ENCODE measurements at places on chromosomes 6 and 20.

DNA sequence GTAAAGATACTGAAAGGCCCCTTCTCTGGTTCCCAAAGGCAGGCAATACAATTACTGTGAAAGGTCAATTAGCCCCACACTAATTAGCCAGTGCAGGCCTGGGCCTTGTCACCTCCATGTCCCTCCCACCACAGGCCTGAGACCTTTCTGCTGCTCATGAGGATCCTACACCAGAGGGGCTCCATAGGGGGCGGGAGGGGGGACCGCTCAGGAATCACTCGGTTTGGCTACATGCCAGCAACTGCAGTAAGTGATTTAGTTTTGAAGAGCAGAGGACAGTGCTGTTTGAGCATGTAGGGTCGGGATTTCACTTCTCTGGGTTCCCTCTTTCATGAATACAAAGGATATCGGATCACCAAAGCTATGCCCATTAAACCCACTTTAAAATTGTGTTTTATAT, 455.6 kb downstream of the PRKN start:
- DNase-seq: no peak

DNA sequence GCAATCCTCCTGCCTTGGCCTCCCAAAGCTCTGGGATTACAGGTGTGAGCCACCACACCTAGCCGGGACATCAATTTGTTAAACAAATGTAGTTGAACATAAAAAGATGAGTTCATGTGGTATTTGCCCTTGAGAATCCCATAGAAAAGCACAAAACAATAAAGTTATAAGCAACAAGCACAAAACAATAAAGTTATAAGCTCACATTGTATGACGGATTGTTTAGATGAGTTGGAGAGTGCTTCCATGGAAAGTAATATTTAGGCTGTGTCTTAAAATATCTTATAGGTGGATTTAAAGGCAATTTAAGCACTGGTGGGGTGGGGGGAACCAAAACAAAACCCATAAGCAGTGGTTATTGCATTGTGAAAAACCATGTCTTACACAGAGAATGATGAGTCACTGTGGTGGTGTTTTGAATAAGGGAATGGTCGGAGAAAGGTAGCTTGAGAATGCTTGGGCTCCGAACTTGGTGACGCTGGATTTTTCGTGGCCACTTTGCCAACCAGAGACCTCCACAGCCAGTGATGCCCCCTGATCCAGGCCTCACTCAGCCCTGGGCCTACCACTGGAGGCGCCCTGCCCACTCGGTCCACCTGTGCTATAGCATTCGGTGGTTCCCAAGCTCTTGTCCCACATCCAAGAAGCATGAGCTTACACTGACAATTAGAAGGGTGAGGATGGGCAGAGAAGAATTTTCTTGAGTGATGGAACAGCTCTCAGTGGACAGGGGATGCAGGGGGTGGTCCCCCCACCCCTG, 256.0 kb downstream of the CDKAL1 start:
- DNase-seq: no peak

DNA sequence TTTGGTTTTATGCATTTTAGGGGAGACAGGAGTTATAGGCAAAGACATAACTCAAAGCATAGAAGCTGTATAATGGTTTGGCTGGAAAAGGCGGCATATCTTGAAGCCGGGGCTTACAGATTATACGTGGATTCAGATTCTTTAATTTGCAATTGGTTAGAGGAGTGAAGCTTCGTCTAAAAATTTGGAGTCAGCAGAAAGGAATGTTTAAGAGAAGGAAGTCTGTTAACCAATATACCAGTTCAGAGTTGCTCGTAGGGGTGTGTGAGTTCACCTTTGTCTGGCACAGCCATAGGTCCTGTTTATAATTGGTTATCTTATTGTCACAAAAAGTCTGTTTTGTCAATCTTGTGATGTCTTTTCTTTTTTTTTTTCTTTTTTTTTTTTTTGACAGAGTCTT, 8.9 kb downstream of the ARHGAP40 start:
- DNase-seq: no peak

GRCh38 chr20:20691477-20692235, 20.8 kb downstream of the RALGAPA2 start:
- DNase-seq: no peak

DNA sequence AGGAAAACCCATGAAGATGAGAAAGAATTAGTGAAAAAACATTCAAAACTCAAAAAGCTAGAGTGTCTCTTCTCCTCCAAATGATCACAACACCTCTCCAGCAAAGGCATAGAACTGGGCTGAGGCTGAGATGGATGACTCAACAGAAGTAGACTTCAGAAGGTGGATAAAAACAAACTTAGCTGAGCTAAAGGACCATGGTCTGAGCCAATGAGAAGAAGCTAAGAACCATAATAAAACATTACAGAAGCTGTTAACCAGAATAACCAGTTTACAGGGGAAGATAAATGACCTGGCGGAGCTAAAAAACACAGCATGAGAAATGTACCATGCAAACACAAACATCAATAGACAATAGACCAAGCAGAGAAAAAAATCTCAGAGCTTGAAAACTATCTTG, 904.1 kb upstream of the MANEA start:
- no peak for DNase-seq

- DNase-seq: no peak
These were observed 49.3 kb downstream of the MCM8 start for GRCh38 chr20:5999783-6000182.

- no peak for DNase-seq
These were observed 382.5 kb downstream of the CENPW start for GRCh38 chr6:126722411-126722810.

DNA sequence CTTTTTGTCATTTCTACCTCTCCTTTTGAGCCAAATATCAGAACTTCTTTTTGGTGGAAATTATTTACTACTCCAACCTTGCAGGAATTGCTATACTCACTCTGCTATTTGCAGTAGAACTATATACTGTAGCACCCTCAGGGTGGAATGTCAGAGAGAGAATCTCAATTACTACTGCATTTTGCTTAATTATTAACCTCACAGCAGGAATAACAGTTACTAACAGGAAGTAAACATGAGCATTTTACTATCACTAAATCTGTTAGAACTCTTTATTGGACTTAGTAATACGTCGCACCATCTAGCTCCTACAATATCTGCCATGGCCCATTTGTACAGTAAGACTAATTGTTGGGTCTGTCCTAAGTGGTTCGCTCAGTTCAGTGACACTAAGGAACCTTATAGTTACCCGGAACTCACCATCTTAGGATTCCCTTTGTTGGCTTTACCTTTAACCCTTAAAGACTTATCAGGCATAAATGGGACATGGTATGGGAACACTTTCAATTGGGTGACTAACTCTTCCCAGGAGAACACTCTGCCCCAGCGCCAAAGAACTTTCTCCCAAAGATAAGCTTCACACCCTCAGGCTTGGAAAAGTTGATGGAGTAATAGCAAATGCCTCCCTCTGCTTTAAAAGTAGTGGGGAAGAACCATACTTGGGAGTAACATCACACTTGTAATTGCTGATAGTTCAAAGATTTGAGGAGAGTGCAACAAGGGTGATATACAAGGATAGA, 38.8 kb downstream of the PLN start:
- no peak for DNase-seq

- no peak for DNase-seq
These were observed 5.7 kb downstream of the LMBRD1 start for GRCh38 chr6:69791065-69791471.

GRCh38 chr6:29746846-29747687, 23.8 kb downstream of the HLA-F start:
- DNase-seq: no peak

GRCh38 chr6:168417679-168418557, 23.1 kb upstream of the SMOC2 start:
- DNase-seq: no peak

- no peak for DNase-seq
These were observed 113.2 kb downstream of the TMEM170B start for GRCh38 chr6:11650711-11651110.

DNA sequence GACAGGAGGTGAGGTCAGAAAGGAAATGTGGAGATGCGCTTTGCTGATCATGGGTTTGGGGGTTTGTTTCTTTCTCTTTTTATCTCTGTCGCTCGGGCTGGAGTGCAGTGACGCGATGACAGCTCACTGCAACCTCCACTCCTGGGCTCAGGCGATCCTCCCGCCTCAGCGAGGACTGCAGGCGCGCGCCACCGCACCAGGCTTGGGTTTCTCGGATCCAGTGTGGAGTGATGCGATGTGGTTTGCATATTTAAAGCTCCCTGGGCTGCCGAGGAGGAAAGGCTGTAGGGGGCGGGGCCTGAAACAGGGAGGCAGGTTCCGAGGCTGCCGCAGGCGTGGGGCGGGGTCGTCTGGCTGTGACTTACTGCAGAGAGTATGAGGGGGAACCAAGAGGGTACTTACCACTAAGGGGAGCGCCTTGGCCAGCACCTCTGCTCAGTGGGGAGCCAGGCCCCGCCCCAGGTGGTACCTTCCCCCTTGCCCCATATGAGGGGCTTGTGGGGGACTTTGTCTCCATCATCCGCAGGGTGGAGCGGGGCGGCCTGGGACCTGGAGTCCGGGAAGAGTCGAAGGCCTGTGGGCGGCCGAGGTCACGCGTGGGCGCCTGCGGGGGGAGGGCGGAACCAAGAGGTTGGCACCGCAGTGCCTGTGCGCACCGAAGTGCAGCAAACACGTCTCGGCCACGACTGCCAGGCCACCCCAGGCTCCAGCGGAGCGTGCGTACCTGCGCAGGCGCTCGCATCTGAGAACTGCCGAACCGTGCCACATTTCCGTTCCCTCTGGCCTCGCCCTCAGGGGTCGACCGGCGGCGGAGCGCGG, 12.7 kb upstream of the BAK1 start:
- DNase-seq: no peak

GRCh38 chr6:149242883-149243282, 74.6 kb upstream of the TAB2 start:
- no peak for DNase-seq

GRCh38 chr6:129133770-129134192, 250.8 kb downstream of the LAMA2 start:
- DNase-seq: no peak

GRCh38 chr20:51014797-51015722, 7.8 kb downstream of the KCNG1 start:
- DNase-seq: no peak

DNA sequence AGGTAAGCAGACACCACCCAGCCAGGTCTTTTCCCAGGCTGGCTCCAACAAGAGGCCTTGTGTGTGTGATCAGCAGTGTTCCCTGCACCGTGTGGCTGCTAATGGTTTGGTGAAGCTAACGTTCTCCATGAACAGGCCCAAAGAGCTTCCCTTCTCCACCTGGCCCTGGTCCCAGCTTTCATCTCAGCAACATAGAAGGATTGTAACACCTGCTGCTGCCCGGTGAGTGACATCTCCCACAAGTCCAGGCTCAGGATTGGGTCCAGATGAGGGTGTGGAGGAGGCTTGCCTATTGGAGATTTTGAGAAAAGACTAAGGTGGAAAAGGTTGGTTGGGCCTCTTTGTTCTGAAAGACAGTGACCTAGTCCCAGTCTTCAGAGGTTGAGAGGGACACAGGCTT, 89.6 kb downstream of the TMEM242 start:
- DNase-seq: no peak

DNA sequence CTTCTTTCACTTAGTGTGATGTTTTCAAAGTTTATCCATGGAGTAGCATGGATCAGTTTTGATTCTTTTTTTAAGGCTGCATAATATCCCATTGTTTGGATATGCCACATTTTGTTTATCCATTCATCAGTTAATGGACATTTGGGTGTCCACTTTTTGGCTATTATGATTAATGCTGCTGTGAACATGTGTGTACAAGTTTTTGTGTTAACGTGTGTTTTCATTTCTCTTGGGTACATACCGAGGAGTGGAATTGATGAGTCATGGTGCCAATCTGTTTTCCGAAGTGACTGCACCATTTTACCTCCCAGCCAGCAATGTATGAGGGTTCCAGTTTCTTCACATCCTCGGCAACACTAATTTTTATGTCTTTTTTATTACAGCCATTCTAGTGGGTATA, 78.4 kb upstream of the CCDC28A start:
- DNase-seq: no peak

- DNase-seq: no peak
These were observed 5.3 kb upstream of the CGA start for GRCh38 chr6:87100216-87100615.

- DNase-seq: no peak
These were observed 146.6 kb upstream of the BMP5 start for GRCh38 chr6:56021943-56022342.

DNA sequence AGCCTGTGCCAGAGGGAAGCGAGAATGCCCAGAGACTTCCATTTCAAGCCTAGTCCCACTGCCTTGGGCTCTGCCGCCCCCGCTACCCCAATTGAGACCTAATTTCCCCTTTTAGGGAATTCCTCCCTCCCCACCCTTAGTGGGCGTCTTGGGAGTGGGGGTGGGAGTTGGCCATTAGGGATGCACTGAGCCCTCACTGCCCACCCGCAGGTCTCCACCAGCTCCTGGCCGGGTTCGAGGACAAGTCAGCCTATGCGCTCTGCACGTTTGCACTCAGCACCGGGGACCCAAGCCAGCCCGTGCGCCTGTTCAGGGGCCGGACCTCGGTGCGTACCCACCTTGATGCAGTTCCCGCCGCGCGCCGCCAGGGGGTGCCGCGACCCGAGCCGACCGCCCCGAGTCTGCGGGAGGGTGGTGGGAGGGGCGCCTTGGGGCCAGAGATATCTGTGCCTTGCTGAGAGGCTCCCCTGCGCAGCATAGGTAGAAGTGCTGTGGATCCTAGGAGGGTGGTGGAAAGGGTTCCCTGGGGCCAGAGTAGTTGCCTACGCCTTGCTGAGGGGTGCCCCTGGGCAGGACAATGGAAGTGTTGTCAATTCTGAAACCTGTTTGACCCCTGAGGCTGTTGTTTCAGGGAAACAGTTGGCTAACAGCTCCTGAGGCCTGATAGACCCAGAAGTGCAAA, 9.2 kb downstream of the ITPA start:
- DNase-seq: peak; percentile 48

- DNase-seq: no peak
These were observed 335.3 kb downstream of the CD83 start for GRCh38 chr6:14452567-14453527.

GRCh38 chr20:25325073-25325472, 65.6 kb downstream of the ABHD12 start:
- DNase-seq: no peak

DNA sequence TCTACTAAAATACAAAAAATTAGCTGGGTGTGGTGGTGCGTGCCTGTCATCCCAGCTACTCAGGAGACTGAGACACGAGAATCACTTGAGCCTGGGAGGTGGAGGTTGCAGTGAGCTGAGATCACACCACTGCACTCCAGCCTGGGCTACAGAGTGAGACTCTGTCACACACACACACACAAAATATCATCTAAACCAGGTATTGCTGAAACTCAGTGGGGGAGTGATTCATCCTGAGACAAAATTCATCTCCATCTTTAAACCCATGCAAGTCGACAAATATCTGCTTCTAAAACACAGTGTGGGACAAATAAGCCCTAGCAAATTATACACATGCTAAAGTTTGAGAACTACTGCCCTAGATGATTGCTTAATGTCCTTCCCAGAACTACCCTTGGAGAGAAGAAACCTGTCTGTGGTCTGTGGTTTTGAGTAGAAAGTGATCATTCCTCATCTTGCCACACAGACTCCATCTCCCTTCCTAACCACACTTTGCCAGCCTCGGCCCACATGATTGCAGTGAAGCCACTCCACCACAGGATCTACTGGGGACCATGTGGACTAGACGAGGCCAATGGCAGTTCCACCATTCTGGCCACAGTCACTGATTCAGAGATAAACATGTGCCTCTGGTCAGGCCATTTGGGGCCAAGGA, 130.3 kb downstream of the OPRM1 start:
- DNase-seq: no peak
